Stimulated activated CD8-positive, alpha-beta memory T cell treated with anti-CD3 and anti-CD28 coated beads, Interleukin-2, amount 100 ng/mL, for 48 hours (primary cell): ENCODE measurements at places on chromosomes 7 and 10.

DNA sequence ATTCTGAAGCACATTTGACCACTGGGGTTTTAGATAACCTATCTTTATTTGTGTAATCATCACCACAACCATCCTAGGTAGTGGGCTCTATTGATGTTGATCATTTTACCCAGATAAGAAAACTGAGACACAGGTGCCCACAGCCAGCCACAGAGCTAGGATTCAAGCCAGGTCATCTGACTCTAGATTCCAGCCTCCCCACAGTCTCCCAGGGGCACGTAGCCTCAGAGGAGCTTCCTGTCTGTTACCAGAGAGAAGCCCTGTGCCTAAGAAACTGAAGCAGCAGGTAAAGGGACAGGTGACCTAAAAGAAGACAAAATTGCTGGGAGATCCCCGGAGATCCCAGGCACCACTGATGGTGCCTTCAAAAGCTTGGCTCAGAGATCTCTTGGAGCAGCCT, 55.8 kb downstream of the ALOX5 start:
- DNase-seq = no peak

DNA sequence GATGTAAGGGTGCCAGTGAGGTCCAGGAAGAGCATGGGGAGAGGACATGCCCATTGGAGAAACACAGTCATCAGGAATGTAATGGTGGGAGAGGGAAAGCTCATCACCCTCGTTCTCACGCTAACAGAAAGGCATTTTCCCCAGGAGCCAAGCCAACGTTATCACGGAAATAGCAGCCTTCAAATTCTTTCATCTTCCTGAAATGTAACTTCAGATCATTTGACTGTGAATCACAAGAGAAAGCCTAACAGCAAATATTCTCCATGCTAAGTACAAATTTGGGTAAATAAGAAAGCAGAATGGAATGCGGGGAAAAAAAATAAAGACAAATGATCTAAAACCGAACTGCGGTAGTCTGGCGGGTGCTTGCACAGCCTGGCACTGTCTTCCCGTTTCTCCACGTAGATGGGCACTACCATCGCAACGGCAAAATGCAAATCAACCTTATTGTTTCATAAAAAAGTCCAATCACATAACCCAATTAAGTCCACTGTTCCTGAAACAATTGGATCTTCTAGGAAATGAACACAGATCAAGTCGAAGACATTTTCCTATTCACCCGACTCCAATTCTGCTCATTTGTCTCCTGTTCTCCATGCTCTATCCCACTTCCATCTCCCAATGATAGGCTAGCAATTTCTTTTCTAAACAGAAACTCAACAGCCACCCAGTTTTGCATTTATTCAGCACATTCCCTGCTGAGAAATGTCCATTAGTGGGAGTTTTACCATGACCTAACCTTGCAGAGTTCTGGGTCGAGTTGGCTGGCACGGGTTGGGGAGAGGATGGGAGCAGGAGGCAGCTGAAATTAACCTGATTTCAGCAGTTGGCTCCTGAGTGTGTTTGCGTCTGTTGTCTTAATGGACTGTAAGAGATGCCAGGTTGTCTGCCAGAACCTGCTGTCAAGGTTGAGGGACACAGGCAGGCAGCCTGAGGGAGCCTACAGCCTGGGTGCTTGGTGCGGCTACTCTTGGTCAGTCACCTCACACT, 74.6 kb upstream of the FRMD4A start:
- DNase-seq = no peak

GRCh38 chr7:128879939-128880746, 17.5 kb downstream of the ATP6V1F start:
- DNase-seq = no peak

GRCh38 chr10:64350665-64351064, 829.5 kb downstream of the REEP3 start:
- no peak for DNase-seq

DNA sequence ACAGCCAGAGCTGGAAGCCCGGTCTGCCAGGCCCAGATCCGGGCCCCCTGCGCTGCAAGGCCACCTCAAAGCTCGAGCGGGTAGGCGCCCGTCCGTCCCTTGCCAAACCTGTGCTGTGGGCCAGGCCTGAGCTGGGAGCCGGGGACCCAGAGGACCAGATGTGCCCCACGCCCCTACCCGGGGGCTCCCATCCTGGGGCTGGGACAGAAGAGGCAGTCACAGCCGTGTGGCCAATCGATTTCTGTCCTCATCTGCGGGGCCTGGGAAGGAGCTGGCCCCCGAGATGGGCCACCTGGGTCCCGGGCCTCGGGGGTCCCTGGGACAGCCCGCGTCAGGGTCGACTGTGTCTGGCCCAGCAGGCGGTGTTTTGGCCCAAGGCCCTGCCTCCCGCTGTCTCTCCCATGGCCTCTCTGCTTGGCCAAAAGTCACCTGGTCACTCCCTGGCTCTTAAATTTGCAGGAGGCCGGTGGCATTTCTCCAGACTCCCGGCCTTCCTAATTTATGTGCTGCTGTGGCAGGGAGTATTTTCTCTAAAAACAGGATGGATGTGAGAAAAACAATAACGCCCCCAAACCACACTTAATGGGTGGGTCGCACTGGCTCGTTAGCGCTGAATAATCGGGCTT, 63.8 kb downstream of the UNCX start:
- DNase-seq = no peak

DNA sequence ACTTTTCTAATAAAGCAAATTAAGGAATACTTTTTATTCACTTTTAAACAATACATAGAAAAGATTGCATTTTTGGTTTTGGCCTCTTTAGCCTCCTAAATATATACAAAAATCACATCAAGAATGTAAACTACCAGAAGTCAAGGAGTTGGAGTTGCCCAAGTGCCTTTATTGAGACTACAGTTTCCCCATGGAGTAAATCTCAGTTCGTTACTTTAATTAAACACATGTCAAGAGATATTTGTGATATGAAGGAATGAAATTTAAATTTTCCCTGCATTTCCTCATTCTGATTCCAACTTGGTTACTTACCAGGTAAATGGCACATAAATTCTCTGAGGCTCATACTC, 492.9 kb downstream of the TNS3 start:
- DNase-seq = no peak

- no peak for DNase-seq
Measured at GRCh38 chr10:101495324-101495925, 92.6 kb downstream of the POLL start.

GRCh38 chr10:22831586-22831985, 96.3 kb upstream of the ARMC3 start:
- DNase-seq = no peak

GRCh38 chr10:129361676-129362376, 105.2 kb upstream of the MGMT start:
- no peak for DNase-seq

DNA sequence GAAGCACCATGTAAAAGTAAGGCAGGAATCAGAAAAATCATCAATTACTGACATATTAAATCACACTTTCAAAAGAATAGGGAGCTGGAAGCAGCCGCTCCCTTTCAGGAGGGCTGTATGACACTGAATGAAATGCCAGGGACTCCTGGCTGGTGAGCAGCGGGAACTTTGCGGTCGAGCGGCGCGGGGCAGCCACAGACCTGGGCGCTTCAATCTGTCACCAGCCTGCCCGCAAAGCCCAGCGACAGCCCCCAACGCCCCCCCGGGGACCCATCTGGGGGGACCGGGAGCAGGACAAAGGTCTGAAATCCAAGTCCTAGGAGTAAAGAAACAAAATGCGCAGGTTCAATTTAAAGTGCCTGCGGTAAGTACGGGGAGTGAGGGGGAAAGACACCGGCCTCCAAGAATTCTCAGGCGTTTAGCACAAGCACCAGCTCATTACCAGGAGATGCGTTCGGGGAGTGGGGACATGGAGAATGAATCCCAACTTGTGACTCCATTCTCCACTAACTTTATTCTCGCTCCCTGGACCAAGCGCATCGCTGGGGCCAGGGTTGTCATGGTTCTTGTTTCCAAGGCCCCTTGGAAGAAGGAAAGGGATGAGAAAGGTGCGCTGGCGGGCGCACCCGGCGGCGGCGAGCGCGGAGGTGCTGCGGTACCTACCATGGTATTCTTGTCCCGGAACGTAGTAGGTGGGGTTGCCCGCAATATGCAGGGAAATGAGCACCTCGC, 824 bp downstream of the RELN start:
- DNase-seq = no peak
